Femur (tissue), 1 donor: ENCODE measurements at places on chromosomes 4 and X.

DNA sequence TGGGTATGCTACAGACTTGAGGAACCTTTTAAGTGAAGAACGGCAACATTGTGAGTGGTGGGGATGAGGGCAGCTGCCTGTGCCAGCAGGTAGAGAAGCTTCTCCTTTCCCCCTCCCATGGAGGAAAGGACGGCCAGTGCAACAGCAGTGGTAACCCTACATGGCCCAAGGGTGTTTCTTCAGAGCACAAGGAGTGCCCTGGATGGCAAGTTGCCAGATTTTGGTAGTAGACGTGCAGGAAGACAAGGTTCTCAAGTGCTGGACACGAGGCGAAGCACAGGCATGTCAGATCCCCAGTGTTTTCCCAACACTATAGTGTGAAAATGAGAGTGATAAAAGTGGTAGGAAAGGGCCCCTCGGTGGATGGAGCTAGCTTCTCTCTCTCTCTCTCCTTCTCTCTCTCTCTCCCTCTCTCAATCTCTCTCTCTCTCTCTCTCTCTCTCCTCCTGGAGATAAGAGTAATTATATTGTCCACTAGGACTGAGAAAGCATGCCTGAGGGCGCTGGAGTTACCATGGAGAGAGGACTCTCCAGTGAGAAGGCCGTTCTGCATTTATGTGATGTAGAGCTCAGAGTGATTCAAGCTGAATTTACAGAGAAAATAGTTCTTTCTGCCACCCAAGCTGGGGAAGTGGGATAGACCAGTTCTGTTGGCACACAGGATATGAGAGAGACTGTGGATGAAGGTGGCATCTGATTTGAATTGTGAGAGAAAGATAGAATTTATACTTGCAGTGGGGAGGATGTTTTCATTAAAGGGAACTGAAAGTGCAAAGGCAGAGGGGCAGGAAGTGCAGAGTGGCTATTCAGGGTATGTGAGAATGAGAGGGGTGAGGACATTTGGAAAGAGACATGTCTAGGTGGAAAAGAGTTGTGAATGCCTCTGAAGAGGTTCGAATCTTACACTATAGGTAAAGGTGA lies 25.7 kb upstream of the TRPC3 start:
- no peak for DNase-seq

GRCh38 chr4:77193511-77194102 lies 36.6 kb downstream of the CCNG2 start:
- peak; percentile 63 for DNase-seq

DNA sequence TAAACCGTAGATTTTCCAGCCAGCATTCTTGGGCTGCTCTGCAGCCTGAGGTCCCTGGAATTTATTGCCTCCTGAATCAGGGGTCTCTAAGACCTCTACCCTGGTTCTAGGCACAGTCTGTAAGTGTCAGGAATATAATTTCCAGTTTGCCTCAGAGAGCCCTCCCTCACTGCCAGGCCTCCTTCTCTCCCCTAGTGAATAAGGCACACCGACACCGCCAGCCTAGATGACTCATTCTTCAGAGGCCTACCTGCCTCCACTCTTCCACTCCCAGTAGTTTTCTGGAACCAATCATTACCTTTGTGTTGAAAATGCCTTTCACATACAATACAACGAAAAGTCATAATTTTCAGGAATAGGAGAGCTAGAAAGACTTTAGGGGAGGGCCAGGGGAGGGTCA lies 50.3 kb upstream of the ARHGEF9 start:
- DNase-seq: no peak

- no peak for DNase-seq
Measured at GRCh38 chr4:96827086-96827485, 987.2 kb downstream of the PDHA2 start.

DNA sequence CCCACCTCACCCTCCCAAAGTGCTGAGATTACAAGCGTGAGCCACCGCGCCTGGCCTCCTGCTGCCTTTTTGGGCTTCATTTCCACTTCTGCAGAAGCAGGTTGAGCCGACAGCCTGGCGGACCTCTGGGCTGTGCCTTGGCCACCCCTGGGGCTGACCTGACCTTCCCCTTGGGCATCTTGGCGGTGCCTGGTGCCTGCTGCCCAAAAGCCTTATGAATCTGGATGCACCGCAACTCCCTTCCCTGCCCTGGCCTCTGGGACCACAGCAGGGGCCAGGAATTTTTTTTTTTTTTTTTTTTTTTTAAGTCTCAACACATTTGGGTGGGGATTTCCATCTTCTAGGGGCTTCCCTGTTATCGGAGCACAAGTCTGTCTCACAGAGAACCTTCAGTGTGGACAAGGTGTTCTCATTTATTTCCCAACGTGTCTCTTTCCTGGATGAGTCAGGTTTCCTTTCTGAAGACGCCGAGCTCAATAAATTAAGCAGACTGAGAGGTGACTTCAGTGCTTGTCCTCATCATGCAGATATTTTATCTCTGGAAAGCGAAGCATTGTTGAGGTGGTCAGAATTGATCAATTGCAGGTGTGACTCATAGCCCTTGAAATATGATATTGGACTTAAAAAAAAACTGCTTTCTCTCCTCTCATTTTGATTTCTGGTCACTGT lies 79.7 kb downstream of the SHROOM2 start:
- no peak for DNase-seq

GRCh38 chr4:76993787-76994641 lies 44.5 kb downstream of the SEPTIN11 start:
- peak; percentile 55 for DNase-seq

GRCh38 chr4:118941799-118942198 lies 53.1 kb downstream of the SYNPO2 start:
- DNase-seq: no peak

GRCh38 chr4:10809905-10810304 lies 125.3 kb upstream of the CLNK start:
- DNase-seq: no peak

- no peak for DNase-seq
Measured at GRCh38 chr4:78155616-78156105, 98.5 kb downstream of the FRAS1 start.

GRCh38 chr4:82842593-82842992 lies 44.0 kb upstream of the SCD5 start:
- no peak for DNase-seq

DNA sequence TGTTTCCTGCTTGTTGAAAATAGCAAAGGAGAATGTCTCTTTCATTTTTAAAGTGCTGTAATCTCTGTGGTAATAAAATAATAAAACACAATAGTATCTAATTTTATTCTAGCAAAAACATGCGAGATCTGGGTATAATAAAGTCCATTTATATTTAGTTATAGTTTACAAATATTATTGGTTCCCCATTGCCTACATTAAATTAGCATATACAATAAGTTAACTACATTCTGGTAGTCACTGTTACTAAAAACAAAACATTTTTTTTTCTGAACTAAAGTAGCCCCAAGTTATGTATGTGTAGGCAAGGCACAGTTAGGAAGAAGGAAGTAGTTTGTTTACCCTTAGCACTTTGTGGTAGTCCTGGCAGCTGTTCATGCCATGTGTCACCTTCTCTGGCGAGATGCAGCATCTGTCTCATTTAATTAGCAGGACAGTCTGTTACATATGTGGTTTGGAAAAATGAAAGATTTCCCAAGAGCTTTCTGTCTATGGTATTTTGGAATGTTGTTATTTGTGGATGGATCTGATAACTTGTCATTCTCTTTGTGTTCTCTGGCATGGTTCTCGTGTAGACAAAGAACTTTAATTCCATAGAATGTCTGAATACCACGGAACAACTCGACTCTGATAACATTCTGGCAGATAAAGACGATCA lies 231.3 kb upstream of the PITX2 start:
- DNase-seq: peak; percentile 28

DNA sequence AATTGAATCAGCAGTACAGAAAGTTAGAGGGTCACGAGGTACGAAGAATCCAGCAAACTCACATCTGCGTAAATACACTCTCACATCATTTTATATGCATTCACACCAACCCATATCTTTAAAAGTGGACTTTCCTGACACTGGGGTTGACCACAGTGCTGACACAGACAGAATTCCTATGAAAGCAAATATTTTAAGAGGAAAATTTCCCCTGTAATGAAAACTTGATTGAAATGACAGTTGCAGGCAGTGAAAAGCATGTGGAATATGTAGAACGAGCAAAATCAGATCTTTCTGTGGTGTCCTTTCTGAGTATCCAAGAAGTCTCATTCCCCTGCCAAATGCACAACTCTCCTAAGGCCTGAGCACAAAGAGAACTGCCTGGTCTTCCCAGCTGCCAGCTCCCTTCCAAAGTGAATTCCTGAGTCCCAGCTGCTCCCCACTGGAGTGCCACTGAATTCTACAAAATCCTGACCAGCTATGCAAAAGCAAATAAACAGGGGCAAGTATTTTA lies 50.5 kb upstream of the FAM9C start:
- peak; percentile 35 for DNase-seq

- DNase-seq: peak; percentile 16
Measured at GRCh38 chrX:105697984-105698781, 124.2 kb upstream of the NRK start.

- DNase-seq: no peak
Measured at GRCh38 chr4:20395160-20395773, 143.6 kb downstream of the SLIT2 start.

DNA sequence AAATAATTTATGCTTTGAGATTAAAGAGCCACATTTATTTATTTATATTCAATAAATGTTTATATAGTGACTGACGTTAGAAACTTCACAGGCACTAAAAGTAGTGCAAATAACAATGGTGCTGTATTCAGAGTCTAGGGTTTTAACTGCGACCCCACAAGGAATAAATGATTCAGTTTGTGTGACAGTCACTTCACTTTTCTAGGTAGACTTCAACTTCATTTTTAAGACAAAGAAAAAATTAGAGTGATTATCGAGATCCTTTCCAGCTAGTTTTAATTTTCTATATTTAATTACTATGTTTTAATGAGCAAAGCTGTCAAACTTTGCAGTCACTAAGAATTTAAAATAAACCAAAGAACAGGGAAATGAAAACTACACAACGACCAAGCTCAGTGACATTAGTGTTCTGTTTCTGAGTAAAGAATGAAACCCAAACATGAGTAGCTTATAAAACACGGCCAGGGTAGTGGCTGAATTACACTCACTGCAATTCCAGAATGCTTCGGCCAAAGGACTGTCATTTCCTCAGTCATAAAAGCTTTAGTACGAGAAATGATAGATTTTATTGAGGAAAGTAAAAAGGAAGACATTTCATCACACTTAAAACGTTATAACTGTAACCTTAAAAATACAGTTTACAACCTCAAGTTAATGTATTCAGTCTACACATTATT lies 38.6 kb downstream of the ADGRA3 start:
- DNase-seq: no peak

- DNase-seq: no peak
Measured at GRCh38 chr4:86721412-86721811, 127.3 kb downstream of the PTPN13 start.

- DNase-seq: no peak
Measured at GRCh38 chrX:40809210-40809609, 73.9 kb upstream of the MED14 start.

DNA sequence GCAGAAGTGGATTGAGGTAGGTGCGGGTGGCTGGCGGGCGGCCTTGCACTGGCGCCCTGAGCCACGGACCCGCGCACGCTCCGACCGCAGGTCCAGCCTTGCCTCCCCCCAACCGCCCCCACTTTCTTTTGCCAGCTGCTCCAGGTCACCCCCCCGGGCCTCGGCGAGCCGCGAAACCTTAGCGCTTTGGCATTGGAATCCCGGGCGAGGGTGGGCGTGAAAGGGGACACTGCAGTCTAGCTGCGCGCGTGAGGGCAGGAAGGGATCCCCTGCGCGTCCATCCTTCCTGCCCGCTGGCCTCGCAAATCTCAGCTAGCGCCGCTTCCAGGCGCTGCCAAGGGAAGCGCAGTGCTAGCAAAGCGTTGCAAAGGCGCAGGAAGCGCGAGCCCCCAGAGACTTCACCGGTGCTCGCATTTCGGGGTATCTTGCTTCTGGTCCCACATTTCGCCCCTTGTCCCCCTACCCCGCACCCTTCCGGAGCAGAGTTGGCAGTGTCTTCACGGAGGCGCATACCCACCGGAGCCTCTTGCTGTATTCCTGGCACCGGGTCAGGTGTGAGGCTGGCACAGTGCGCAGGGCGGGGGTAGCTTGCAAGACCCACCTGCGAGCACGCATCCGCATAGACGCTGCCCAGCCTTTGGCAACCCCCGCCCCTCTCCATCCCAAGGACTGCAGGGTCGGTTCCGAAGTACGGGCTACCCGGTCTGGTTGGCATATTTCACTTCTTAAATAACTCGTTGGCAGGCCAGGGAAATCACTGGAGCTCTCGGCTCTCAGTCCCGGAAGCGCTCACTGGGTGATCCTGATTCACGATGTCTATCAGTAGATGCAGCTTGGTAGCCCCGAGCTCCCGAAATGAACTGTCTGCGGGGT lies 104.4 kb downstream of the UCHL1 start:
- DNase-seq: peak; percentile 69

- DNase-seq: no peak
Measured at GRCh38 chrX:49627086-49627777, 28.4 kb downstream of the GAGE1 start.

DNA sequence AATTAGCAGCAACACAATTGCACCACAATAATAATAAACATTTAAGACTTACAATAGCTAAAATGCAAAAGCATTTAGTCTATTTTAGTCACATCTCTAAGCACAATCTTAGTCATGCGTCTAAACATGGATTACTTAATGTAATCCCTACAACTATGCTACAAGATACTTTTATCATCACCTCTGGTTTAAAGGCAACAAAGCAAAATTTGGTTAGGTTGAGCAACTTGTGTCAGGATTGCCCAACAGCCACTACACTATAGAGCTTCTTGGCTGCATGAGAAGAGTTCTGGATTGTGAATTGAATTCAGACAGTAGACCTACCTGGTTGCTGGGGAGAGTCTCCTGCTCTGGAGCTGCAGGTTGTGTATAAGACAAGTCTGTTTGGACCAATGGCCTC lies 146.5 kb upstream of the PUDP start:
- no peak for DNase-seq

- DNase-seq: no peak
Measured at GRCh38 chr4:7026107-7026506, 17.1 kb upstream of the TADA2B start.

- DNase-seq: no peak
Measured at GRCh38 chr4:181688432-181688831, 554.8 kb upstream of the TENM3 start.

DNA sequence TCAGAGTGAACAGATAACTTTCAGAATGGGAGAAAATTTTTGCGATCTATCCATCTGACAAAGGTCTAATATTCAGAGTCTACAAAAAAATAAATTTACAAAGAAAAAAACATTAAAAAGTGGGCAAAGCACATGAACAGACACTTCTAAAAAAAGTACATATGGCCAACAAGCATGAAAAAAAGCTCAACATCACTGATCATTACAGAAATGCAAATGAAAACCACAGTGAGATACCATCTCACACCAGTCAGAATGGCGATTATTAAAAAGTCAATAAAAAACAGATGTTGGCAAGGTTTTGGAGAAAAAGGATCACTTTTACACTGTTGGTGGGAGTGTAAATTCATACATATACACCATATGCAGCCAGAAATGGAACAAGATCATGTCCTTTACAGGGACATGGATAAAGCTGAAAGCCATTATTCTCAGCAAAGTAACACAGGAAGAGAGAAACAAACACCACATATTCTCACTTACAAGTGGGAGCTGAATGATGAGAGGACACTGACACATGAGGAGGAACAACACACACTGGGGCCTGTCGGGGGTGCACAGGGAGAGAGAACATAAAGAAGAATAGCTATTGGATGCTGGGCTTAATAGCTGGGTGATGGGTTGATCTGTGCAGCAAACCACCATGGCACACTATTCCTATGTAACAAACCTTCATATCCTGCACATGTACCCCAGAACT lies 41.6 kb upstream of the ITM2A start:
- DNase-seq: no peak

GRCh38 chr4:27057053-27057452 lies 196.4 kb downstream of the STIM2 start:
- no peak for DNase-seq
